ENCODE measurements at places on chromosomes 4 and X. TPM values are rescaled to one million over a fixed set of nuclear protein-coding genes. Genes with fewer than 3 reads are reported as not detected.

The SOWAHB gene
- 6.3 TPM for total RNA-seq

The DCAF8L2 gene
- not detected for total RNA-seq

DNA sequence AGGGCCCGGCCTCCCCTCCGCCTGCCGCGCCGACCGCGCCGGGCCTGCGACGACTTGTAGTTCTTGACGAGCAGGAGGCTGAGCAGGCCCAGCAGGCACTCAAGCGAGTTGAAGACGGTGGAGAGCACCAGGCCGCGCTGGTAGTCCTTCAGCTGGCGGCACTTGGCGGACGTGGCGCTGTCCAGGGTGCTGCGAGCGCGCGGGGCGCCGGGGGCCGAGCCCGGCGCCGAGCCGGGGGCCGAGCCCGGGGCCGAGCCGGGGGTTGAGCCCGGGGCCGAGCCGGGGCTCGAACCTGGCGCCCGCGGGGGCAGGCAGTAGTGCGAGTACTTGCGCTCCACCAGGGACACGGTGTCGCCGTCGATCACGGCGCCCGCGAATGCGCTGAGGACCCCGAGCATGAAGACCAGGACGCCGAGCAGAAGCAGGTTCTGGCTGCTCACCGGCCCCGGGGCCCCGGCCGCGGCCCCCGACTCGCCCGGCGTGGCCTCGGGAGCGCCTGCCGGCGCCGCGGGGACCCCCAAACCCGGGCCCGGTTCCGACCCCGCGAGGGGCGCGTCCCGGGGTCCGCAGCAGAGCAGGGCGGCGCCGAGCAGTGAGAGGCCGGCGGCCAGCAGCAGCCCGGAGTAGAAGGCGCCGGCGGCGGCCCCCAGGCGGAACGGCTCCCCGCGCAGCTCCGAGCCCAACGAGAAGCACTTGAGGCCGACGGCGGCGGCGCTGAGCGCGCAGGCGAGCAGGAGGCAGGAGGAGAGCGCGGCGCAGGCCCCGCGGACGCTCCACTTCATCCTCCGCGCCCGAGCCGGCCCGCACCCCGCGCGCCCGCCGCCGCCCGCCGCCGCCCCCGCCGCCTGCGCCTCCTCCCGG, 584 bp downstream of the TMEM271 start:
- H3K36me3 ChIP-seq: no peaks in the 10 kb centered on the region
- H3K4me3 ChIP-seq: no peak overlapping the region
- H3K4me1 ChIP-seq: no peaks in the 10 kb centered on the region
- no peak for DNase-seq
- H3K27me3 ChIP-seq: no peaks in the 10 kb centered on the region
- no peak overlapping the region for H3K27ac ChIP-seq

GRCh38 chrX:21779095-21779494, 21.2 kb upstream of the SMPX start:
- no peaks in the 10 kb centered on the region for H3K4me1 ChIP-seq
- no peak overlapping the region for H3K4me3 ChIP-seq
- no peak overlapping the region for H3K27ac ChIP-seq
- H3K27me3 ChIP-seq: no peaks in the 10 kb centered on the region
- H3K36me3 ChIP-seq: no peaks in the 10 kb centered on the region

DNA sequence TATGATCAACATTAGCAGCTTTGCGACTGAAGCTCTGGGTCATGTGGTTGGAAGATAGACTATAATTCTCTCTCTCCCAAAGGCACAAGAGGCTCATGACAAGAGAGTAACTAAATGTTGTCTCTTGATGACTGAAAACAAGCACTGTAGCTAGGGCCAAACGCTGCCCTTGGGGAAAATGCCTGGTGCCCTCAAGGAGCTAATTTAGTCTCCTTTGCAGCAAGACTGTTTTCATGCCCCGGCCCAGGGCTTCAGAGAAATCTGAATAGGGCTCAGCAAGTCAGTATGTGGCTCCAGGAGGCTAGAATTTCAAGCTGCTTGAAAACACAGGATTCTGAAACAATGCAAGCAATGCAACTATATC, 411.9 kb downstream of the GPAT3 start:
- no peak for DNase-seq
- no peak overlapping the region for H3K4me3 ChIP-seq
- no peaks in the 10 kb centered on the region for H3K4me1 ChIP-seq
- no peaks in the 10 kb centered on the region for H3K27me3 ChIP-seq
- no peaks in the 10 kb centered on the region for H3K36me3 ChIP-seq

Measured in Caco-2 (cell line).